ENCODE measurements at places on chromosomes 13 and 19. TPM values are rescaled to one million over a fixed set of nuclear protein-coding genes. Genes with fewer than 3 reads are reported as not detected.

The IFNL1 gene
- not detected for total RNA-seq

The GPC6 gene
- total RNA-seq = 5.9 TPM

The ZNF667 gene
- total RNA-seq = not detected

The RFPL4A gene
- total RNA-seq = 0.22 TPM

The CEACAM4 gene
- total RNA-seq = not detected

The DIRAS1 gene
- total RNA-seq = 4.3 TPM

The SCGB2B2 gene
- total RNA-seq = not detected

The TMIGD2 gene
- total RNA-seq = not detected

The KHSRP gene
- 198 TPM for total RNA-seq

The COX6B2 gene
- total RNA-seq = 4.3 TPM

The ONECUT3 gene
- total RNA-seq = not detected

The ZNF132 gene
- total RNA-seq = 0.10 TPM

The GAPDHS gene
- total RNA-seq = not detected

The CD37 gene
- total RNA-seq = not detected

The ZMYM2 gene
- 8.3 TPM for total RNA-seq

The TIMM13 gene
- total RNA-seq = 51.4 TPM

The IZUMO2 gene
- not detected for total RNA-seq

The BCL2L12 gene
- total RNA-seq = 74.0 TPM

The FCAR gene
- total RNA-seq = not detected

The CYP4F2 gene
- total RNA-seq = not detected

Measured in A549 treated with RU486 at 1 μM for 4 hours (cell line).